Activated T-helper 2 cell treated with anti-CD3 and anti-CD28 coated beads, Interferon-gamma antibody, Interleukin-2, Interleukin-4, amounts not matched to agents 10 μg/mL and 5 μg/mL and 100 μg/mL, durations not matched to agents 14 hours and 24 hours and 36 hours (primary cell): ENCODE measurements at places on chromosomes 4 and X. TPM values are rescaled to one million over a fixed set of nuclear protein-coding genes. Genes with fewer than 3 reads are reported as not detected.

DNA sequence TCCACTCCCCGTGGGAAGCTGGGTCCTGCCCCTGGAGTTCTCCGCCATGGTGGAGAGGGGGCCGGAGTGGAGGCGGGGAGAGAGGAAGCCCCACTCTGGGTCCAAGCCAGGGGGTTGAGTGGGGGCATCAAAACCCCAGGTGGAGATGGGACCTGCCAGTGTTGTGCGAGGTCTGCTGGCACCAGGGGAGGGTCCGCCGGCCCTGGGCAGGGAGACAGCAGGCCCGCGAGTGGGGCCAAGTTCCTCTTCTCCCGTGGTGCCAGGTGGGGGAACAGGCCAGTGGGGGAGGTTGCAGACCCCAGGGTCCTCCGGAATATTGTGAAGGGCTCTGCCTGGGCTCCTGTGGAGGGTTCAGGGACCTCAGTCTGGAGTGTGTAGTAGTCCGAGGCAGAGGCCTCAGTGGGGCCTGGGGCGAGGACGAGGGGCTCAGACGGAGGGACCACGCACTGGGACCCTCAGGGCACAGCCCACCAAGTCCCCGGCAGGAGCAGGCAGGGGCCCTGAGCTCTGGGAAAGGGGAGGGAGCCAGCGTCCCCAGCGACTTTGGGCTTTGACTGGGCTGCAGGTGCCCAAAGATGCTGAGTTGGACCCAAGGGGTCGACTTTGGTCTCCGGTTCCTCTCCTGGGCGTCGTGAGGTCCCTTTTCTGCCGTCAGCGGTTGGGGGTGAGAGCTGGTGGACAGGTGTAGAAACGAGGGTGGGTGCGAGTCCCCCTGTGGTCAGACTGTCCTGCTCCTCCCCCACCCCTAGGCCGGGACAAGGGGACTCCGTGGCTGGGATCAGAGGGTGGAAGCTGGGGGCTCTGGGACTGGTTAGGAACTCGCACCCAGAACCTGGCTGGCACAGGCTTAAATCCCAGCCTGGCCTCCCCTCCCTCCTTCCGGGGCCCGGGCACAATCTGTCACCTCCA is 43.8 kb upstream of the NKX1-1 start:
- DNase-seq: no peak

GRCh38 chr4:113170805-113171468 is 121.5 kb downstream of the ANK2 start:
- no peak for DNase-seq

FRMPD3 gene
- not detected in 2 replicates for total RNA-seq

DNA sequence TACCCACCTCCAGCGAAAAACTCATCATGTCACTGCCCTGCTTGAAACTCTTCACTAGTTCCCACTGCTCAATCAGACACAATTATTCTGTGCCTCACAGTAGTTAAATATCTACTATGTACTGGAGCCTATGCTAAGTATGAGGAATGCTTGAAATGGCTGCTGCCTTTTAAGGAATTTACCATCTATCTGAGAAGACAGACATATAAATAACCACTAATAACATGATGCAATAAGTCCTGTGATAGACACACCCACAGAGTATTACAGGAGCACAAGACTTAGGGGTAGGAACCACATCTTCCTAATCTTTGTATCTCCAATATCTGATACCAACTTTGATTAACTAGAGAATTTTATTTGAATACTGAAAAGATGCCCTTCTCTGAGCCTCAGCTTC is 21.1 kb downstream of the SLC25A53 start:
- DNase-seq: no peak

- DNase-seq: no peak
Observed at GRCh38 chr4:122577189-122577553, 43.7 kb downstream of the IL21 start.

DNA sequence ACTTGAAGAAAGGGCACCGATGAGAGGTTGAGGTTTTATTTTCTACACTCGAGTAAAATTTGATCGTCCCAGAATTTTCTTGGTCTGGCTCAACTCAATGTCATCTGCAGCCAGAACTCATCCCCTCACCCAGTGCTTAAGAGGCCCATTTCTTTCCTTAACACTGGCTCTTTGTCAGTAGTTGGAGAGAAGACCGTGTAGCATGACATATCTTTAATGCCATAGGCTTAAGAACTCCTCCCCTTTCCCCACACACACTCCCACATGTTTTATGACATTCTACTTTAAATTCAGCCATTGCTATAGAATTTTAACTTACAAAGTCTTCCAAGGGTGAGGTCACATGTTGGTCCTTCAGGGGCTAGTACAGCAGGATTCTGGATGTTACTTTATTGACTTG is 44.2 kb upstream of the ZNF827 start:
- DNase-seq: no peak

GRCh38 chr4:16125571-16126445 is 42.0 kb upstream of the PROM1 start:
- no peak for DNase-seq

DNA sequence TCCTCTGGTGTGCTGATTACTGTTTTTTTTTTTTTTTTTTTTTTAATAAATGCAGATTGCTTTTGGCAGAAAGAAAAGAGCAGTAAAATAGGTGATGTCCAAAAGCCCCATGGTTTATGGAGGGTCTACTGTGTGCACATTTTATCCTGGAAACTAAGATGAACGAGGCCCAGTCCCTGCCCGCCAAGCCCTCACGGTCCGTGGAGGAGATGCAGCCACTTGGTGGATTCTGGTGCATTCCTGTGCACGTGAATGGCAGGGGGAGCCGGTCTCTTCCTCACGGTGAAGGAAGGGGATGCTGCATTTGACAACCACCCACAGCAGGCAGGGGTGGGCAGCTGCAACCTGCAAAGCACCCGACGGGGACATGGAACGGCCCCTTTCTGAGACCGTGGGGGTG is 100.2 kb upstream of the AFAP1 start:
- no peak for DNase-seq

SHISA3 gene
- 0.80 and 1.2 TPM in 2 replicates for total RNA-seq

DNA sequence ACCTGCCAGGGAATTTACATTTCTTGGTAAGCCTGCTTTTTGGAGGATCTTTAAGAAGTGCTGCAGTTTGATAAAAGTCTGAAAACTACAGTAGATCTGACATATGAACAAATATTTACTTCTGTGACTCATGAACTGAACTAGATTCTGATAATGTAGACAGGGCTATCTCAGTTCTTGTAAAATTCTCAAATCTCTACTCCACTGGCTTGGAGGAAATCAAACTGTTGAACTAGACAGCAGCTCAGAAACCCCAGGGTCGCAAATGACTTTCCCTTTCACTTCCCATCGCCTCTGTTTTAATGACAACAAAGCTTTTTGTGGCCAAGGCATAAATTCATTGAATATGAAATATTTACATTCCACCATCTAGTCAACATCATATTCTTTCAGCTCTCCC is 15.4 kb upstream of the OCIAD1 start:
- DNase-seq: no peak

DNA sequence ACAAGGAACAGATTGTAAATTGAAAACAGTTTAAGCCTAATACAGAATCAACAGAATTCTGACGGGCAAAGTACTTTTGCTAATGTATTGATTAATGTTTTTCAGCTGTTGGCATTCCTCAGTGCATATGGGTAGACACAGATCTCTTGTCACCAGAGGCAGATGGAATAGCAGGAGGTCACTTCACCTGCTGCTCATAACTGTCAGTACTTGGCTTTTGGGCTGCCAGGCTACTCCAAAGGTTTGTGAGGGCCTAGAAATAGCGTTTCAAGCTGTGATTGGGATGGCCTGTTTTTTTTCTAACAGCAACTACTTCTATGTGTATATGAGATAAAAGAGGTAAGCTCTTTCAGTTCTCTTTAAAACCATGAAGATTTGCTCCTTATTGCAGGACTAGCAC is 307.5 kb upstream of the ANXA10 start:
- no peak for DNase-seq

XAGE2 gene
- total RNA-seq: not detected in 2 replicates

MAGEA4 gene
- total RNA-seq: not detected in 2 replicates

- DNase-seq: no peak
Observed at GRCh38 chrX:25726539-25726938, 411.6 kb upstream of the MAGEB18 start.

- DNase-seq: no peak
Observed at GRCh38 chr4:83393908-83394307, 59.3 kb upstream of the HPSE start.
